Mammary microvascular endothelial cell (primary cell): ENCODE measurements at places on chromosomes 6 and 20. TPM values are rescaled to one million over a fixed set of nuclear protein-coding genes. Genes with fewer than 3 reads are reported as not detected.

ADGRF1 gene
- total RNA-seq = 0.60 TPM in 1 of 2 replicates, not detected in the other

HTR1E gene
- not detected in 2 replicates for total RNA-seq

IRF4 gene
- total RNA-seq = not detected in 2 replicates

HLA-DQB2 gene
- total RNA-seq = not detected in 2 replicates

TRIM40 gene
- total RNA-seq = not detected in 2 replicates

MEP1A gene
- total RNA-seq = not detected in 2 replicates

CRISP3 gene
- not detected in 2 replicates for total RNA-seq

LGSN gene
- total RNA-seq = not detected in 2 replicates

HLA-E gene
- total RNA-seq = 591 and 594 TPM in 2 replicates

ZNF165 gene
- 0.20 and 0.49 TPM in 2 replicates for total RNA-seq

RNF182 gene
- 4.2 and 5.3 TPM in 2 replicates for total RNA-seq

CYP24A1 gene
- total RNA-seq = not detected in 2 replicates

MATN4 gene
- 0.20 TPM in 1 of 2 replicates, not detected in the other for total RNA-seq

GGTLC1 gene
- not detected in 2 replicates for total RNA-seq
